ENCODE measurements at places on chromosomes 6 and 20.

- DNase-seq: no peak
These were observed 57.4 kb upstream of the MRAP2 start for GRCh38 chr6:83976037-83976755.

- no peak for DNase-seq
These were observed 39.1 kb downstream of the ADGRF5 start for GRCh38 chr6:46882645-46883044.

- no peak for DNase-seq
These were observed 22.6 kb downstream of the NOL4L start for GRCh38 chr20:32562495-32562911.

- DNase-seq: no peak
These were observed 250.2 kb downstream of the ZNF217 start for GRCh38 chr20:53343448-53343847.

DNA sequence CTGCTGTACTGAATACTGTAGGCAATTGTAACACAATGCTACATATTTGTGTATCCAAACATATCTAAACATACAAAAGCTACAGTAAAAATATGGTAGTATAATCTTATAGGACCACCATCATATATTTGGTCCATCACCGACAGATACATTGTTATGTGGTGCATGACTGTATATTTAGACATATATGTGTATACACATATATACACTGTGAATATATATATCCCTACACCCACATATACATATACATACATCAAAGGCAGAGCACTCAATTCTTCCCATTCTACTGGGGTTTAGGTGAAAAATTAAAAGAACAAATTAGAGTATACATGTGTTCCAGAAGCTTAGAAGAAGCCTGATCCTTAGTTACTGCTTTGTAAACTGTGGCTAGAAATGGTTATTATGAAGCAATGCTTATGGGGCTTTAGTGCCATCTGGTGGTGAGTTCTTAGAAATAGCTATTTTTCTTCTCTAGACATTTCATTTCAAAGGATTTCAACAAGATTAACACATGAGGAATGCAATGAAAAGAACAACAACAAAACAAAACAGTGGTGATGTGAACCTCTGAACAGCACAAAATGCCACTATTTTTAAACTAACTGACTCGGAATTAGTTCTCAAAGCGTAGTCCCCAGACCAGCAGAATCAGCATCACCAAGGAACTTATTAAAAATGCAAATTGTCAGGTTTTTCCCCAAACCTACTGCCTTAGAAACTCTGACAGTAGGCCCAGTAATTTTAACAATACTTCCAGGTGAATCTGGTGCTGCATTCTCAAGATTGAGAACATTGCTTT is 38.0 kb downstream of the PKHD1 start:
- DNase-seq: no peak

DNA sequence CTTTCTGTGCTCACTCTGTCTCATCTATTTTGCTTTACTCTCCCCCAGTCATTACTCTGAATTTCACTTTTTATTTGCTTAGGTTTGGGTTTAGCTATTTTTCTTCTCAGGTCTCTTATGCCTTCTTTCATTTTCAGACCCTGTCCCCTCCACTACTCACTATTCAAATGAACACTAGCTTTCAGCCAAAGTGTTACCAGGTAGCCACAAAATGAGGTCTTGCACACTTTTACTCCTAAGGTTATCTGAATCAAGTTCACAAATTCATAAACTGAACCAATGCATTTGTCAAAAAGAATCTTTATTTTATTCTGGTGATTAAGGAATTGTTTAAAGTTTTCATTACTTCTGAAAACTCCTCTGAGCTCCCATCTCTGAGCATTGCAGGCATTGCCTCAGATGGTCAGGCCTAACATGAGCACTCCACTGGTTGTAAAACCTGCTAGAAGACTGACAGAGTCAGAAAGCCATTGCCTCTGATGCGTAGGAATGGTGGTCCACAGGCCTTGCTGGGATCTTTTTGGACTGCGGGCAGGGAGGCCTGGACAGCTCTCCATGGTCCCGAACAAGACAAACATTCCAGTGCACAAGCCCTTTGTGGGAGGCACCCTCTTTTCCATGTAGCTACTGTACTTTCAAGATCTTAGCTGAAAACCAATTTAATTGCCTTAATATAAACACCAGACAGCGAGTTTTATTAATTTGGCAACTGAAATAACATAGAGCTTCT is 48.5 kb downstream of the FYN start:
- no peak for DNase-seq

GRCh38 chr6:43719511-43719910 is 31.9 kb upstream of the MRPS18A start:
- no peak for DNase-seq

GRCh38 chr6:41639809-41640371 is 1.6 kb downstream of the MDFI start:
- DNase-seq: no peak

GRCh38 chr6:150456902-150457643 is 88.3 kb downstream of the IYD start:
- no peak for DNase-seq

- DNase-seq: peak; percentile 77
These were observed 12.5 kb downstream of the PRDM1 start for GRCh38 chr6:106098383-106099234.

GRCh38 chr20:47974234-47974878 is 189.1 kb upstream of the SULF2 start:
- DNase-seq: no peak
